G401 (cell line): ENCODE measurements at places on chromosomes 3 and 15.

- no peak for DNase-seq
Observed at GRCh38 chr3:113247675-113248458, 36.5 kb downstream of the BOC start.

DNA sequence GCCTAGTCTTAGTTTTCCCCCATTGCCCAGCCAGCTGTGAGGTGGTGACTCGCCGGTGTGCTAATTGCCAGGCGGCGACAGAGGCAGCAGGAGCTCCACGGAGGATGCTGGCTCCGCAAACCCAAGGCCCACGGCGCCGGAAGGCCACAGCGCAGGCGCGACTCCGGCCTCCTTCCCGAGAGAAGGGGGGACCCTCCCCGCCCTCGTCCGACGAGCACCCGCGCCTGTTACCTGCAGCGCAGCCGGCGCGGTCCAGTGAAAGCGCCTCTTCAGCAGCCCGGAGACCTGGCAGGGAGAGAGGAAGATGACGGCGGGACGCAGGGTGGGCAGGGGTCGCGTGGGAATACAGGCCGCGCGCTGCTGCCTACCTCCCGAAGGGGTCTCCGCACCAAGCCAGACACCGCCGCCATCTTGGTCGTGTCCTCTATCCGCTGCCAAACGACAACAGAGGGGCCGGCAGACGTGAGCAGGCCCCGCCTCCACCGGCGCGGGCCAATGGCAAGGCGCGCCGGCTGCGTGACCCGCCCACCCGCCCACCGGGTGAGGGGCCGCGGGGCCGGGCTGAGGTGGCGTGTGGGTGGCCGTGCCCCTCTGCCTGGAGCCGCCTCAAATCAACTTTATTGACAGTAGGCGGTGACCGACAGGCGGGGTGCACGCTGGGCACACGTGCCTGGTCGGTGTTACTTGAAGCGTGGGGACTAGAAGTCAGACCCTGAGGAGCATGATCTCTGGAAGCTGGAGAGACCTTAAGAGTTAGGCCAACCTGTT lies at the start of gene PDHB:
Gene PDHB, minus strand, starts transcription at position 433 of the 768 bp plus-strand sequence. Its CDS starts 23 bp downstream, at position 410.
- DNase-seq, result peak; percentile 92

GRCh38 chr3:134239538-134239937 lies 11.1 kb downstream of the RYK start:
- DNase-seq, result no peak

DNA sequence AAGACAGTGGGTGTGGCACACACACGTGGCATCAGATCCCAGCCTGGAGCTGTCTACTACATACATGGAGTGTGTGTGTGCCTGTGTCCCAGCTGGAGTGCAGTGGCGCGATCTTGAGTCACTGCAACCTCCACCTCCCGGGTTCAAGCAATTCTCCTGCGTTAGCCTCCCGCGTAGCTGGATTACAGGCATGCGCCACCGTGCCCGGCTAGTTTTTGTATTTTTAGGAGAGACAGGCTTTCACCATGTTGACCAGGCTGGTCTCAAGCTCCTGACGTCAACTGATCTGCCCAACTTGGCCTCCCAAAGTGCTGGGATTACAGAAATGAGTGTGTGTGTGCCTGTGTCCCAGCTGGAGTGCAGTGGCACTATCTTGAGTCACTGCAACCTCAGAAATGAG lies 108.8 kb downstream of the IL12A start:
- no peak for DNase-seq

GRCh38 chr3:78634316-78634715 lies 1133.5 kb downstream of the ROBO1 start:
- no peak for DNase-seq
